ENCODE measurements at places on chromosomes 6 and 20.

DNA sequence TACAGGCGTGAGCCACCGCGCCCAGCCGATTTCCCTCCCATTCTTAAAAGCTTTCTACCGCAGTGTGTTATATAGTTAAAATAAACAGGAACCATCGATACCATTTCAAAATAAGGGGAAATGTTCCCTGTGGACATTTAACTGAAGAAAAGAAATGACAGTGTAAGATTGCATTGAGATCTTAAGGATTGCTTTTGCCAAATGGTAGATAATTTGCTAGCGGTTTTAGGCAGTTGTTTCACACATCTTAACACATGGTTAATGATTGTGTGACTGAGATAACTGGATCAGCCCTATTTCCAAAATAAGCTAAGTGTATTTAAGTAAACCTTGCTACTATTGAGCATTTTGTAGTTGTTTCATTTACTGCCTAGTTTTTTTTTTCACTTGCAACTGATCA is 15.6 kb downstream of the STX16 start:
- no peak for DNase-seq

DNA sequence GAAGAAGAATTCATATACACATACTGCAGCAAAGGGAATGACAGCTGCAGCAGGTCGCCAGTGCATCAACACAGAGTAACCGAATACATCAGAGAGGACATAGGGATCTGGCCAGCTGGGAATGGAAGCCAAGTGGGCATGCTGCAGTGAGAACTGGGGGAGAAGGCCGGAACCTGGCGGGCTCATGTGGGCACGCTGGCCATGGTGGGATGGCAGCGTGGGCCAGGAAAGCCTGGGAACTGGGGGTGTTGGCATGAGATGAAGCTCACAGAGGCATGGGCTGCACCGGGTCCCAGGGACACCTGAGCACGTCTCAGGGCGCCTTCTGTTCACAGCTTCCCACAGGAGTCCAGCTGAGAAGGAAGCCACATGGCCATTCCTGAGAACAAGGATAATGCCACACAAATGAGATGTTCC is 139.5 kb upstream of the AGPAT4 start:
- DNase-seq = no peak

- no peak for DNase-seq
Measured at GRCh38 chr6:8539453-8539852, 104.1 kb upstream of the SLC35B3 start.

- no peak for DNase-seq
Measured at GRCh38 chr20:41408986-41409385, 42.4 kb upstream of the EMILIN3 start.

- no peak for DNase-seq
Measured at GRCh38 chr20:22619806-22620205, 35.4 kb upstream of the FOXA2 start.

GRCh38 chr20:60224914-60225313 is 266.7 kb downstream of the CDH26 start:
- DNase-seq = no peak

DNA sequence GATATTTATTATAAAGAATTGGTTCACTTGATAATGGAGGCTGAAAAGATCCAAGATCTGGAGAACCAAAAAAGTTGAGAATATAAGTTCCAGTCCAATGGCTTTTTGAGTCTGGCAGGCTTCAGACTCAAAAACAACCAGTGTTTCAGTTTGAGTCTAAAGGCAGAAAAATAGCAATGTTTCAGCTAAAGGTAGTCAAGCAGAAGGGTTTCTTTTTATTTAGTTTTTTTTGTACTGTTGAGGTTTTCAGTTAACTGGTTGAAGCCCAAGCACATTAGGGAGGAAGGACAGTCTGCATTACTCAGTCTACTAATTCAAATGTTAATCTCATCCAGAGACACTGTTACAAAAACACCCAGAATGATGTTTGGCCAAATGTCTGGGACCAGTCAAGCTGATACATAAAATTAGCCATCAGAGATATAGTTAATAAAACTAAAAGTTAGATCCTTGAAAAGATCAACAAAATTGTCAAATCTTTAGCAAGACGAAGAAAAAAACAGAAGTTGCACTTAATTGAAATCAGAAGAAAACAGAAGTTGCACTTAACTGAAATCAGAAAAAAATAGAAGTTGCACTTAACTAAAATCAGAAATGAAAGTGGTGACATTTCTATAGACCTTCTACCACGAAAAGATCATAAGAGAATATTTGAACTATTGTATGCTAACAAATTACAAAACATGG is 980.3 kb upstream of the FLRT3 start:
- DNase-seq = no peak

GRCh38 chr6:26064619-26065257 is 22.5 kb upstream of the HFE start:
- no peak for DNase-seq

DNA sequence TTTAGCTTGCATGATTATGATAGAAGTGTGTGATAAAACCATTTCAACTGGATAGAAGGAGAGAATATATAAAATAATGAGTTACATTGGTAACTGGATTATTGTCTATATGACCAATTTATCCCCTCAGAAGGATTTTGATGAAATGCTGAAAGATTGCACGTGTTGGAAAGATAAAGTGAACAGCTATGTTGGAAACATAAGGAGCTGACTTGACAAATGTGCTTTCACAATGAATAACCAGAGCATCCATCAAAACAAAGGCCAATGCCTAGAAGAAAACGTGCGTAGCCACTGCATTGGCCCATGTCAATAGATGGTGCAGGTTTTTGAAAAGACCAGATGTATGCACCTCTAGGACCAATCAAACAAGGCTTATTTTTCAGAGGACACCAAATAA is 168.8 kb downstream of the TMEM200A start:
- DNase-seq = no peak

- no peak for DNase-seq
Measured at GRCh38 chr6:42049948-42050296, 402 bp upstream of the TAF8 start.

GRCh38 chr20:25686081-25687067 is 10.3 kb downstream of the ZNF337 start:
- no peak for DNase-seq

GRCh38 chr20:46227272-46227767 is 81.0 kb downstream of the CDH22 start:
- no peak for DNase-seq

- no peak for DNase-seq
Measured at GRCh38 chr20:14566505-14566904, 229.1 kb upstream of the FLRT3 start.

- no peak for DNase-seq
Measured at GRCh38 chr6:141540207-141540606, 592.5 kb upstream of the GJE1 start.

- DNase-seq = no peak
Measured at GRCh38 chr6:33198853-33199436, 1.5 kb downstream of the RXRB start.

- DNase-seq = no peak
Measured at GRCh38 chr6:129102741-129103140, 219.8 kb downstream of the LAMA2 start.

GRCh38 chr6:40845553-40845952 is 193.5 kb downstream of the UNC5CL start:
- no peak for DNase-seq

DNA sequence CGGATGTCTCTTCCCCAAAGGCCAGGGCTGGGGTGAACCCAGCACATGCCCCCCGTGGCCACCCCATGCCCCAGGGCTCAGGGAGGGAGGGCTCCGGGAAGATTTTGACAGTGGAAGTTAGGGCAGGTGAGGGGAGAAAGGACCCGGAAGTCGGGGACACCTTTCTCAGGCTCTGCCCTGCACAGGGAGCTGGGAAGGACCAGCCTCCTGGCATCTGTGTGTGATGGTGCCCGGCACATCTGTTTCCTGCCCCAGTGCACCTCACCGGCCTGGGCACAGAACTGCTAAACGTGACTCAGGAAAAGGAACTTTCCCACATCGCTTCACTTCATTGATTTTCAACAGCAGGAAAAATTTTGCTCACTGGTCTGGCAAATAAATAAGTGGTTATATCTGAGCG is 141.1 kb upstream of the AFDN start:
- no peak for DNase-seq

DNA sequence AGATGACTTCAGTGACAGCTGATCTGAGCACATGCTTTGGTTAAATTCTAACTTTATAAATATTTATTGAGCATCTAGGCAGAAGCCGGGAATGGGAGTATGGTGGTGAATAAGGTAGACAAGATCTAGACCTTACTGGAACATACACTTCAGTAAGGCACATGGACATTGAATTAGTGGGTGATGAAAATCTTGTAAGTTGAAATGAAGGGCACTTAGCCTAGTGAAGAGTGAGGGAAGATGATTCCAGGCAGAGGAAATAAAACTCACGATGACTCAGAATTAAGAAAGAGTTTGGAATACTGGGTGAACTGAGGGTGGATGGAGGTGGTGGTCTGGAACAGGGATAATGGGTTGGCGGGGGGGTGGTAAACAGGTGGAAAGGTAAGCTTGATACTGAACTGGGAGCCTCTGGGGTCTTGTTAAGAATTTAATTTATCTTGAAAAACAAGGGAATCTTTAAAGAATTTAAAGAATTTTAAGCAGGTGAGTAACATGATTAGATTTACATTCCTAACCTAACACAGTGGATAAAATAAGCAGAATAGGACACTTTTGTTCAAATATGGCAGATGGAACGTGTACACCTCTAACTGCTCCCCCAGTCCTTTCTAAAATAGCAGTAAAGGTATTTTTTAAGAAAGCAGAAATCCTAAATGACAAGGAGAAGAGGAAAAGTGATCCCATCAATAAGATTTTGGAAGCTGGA is 75.2 kb upstream of the ARHGAP18 start:
- DNase-seq = no peak

DNA sequence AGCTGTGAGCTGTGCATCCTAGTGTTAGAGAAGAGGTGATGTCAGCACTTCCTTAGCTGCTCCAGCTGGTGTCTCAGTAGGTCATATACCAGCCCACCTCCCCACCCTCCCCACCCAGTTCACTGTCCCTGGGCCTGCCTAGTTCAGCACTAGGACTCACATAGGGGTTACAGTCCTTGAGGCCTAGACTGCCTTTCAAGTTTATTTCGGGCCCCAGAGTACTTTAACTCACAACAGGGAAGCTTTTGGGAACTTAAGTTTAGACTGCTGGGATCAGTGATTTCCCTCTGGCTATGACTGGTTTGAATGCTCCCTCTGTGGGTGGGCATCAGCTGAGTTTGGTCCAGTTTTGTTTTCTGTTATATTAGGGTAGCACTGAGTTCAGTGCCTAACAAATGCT is 139.2 kb upstream of the MMS22L start:
- no peak for DNase-seq

DNA sequence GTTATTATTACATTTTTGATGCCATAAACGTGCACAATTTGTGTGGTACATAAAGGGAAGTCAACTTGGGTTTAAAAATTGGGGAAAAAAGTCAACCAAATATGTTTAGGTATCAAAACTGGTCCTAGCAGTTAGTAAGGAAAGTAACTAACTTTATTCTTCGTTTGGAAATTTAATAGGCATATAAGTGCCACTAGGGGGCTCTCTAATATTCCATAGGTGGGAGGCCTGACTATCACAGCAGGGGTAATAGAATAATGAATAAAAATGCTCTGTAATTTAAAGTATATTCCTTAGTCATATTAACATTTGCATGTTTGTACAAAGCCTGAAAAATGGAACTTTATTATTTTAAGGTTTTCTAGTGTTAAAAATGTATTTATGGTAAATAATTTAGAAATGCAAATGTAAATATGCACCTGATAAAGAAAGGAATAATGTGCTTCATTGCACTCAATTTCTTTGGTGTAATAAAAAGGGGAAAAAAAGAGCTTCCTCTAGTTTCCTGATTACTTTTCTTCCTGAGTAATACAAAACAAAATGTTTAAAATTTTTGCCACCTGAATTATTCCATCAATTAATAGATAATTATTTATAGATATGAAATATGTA is 125.7 kb upstream of the HDAC2 start:
- no peak for DNase-seq

DNA sequence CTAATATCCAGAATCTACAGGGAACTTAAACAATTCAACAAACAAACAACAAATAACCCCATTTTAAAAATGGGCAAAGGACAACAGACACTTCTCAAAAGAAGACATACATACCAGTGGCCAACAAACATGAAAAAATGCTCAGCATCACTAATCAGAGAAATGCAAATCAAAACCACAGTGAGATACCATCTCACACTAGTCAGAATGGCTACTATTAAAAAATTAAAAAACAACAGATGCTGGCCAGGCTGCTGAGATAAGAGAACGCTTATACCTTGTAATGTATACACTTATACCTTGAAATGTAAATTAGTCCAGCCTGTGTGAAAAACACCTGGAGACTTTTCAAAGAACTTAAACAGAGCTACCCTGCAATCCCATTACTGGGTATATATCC is 166.8 kb downstream of the IBTK start:
- DNase-seq = no peak

DNA sequence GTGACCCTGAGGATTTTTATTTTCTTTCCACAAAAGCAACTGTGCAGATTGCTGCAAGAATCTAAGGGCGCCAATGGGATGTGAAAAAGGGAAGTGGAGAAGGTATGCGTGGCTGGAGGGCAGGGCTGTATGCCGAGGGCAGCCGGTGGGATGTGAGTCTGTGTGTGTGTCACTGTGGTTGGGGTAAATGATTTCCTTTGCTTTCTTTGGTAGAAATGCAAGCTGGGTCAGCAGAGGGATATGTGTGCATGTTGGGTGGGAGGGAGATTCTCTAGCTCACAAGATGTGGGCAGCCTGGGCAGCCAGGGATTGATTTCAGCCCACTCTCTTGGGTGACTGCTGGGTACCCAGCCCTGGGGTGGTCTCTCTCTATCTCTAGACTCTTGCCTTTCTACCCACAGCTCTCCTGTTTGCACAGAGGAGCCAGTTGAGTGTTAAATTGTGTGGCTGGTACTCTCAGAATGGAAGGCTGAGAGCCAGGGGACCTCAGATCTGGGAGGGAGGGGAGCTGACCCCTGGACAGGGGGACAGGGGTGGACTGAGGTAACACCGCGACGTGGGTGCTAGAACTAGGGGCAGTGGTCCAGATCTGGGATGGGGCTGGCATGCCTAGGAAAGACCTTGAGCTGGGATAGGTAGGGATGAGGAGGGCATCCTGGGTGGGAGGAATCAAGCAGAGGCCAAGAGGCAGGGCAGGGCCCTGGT is 136.8 kb upstream of the RNF24 start:
- DNase-seq = no peak

GRCh38 chr6:127207591-127208120 is 59.0 kb upstream of the RNF146 start:
- DNase-seq = peak; percentile 90

GRCh38 chr20:45911486-45912343 is at the start of gene PLTP:
TSS of gene PLTP (minus strand) at chr20:45912155. CDS start at chr20:45911452, 703 bp downstream.
- DNase-seq = no peak

DNA sequence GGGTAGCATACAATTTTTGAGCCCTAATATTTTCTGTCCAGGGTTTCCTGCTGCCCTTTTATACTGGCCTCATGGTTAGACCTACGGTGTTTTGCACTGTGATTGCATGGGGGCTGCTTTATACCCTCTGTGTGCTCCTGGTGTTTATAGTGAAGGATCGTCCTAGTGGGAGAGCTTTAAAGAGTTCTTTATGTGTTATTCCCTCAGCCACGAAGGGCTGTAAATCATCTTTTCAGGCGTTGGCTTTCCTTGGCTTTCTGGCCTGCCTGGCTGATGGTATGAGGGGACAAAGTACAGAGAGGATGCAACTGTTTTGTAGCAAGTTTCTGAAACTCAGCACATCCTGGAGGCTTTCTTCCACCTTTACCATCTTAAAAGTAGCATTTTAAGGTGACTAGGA is 464.3 kb downstream of the EPM2A start:
- no peak for DNase-seq

GRCh38 chr20:21703717-21704407 is 1.6 kb upstream of the PAX1 start:
- DNase-seq = no peak
